Amniotic epithelial cell (primary cell): ENCODE measurements at places on chromosomes 12 and 14.
A peak's percentile ranks its signal among the peaks of the same experiment; 100 is the strongest.

DNA sequence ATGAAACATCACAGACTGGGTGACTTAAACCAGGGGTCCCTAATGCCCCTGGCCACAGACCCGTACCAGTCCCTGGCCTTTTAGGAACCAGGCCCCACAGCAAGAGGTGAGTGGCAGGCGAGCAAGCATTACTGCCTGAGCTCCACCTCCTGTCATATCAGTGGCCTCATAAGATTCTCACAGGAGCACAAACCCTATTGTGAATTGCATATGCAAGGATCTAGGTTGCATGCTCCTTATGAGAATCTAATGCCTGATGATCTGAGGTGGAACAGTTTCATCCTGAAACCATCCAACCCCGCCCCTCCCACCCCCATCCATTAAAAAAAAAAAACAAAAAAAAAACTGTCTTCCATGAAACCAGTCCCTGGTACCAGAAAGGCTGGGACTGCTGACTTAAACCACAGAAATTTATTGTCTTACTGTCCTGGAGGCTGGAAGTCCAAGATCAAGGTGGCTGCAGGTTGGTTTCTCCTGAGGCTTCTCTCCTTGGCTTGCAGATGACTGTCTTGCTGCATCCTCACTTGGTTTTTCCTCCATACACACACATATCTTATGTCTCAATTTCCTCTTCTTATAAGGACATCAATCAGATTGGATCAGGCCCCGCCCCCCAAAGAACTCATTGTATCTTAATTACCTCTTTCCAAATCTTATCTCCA, 235.9 kb downstream of the CHST11 start:
- DNase-seq = no peak

- DNase-seq = peak; percentile 61
These were observed 37.5 kb downstream of the SLC38A4 start for GRCh38 chr12:46788072-46788887.

DNA sequence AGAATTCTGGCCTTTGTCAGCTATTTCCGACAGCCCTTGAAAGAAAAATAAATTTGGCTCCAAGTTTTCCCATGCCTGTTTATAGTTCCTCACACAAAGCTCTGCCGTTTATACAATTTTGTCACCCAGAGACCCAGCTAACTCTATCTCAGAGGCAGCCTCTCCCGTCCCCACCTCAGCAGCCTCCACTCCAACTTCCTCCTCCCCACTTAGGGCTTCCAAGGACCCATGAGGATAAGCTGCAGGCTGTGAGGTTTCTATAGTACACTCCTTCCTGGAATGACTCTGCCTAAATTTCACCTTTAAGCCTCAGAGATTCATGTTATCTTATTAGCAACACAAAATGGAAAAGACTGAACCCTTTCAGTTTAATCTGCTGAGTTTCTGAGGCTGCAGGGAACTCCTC, 71.8 kb downstream of the TTC9 start:
- no peak for DNase-seq

GRCh38 chr14:81529391-81529790, 4.3 kb downstream of the SEL1L start:
- peak; percentile 35 for DNase-seq

GRCh38 chr12:5345534-5345933, 86.4 kb upstream of the NTF3 start:
- no peak for DNase-seq

GRCh38 chr12:120361506-120362208, 7.3 kb downstream of the MSI1 start:
- DNase-seq = peak; percentile 67

DNA sequence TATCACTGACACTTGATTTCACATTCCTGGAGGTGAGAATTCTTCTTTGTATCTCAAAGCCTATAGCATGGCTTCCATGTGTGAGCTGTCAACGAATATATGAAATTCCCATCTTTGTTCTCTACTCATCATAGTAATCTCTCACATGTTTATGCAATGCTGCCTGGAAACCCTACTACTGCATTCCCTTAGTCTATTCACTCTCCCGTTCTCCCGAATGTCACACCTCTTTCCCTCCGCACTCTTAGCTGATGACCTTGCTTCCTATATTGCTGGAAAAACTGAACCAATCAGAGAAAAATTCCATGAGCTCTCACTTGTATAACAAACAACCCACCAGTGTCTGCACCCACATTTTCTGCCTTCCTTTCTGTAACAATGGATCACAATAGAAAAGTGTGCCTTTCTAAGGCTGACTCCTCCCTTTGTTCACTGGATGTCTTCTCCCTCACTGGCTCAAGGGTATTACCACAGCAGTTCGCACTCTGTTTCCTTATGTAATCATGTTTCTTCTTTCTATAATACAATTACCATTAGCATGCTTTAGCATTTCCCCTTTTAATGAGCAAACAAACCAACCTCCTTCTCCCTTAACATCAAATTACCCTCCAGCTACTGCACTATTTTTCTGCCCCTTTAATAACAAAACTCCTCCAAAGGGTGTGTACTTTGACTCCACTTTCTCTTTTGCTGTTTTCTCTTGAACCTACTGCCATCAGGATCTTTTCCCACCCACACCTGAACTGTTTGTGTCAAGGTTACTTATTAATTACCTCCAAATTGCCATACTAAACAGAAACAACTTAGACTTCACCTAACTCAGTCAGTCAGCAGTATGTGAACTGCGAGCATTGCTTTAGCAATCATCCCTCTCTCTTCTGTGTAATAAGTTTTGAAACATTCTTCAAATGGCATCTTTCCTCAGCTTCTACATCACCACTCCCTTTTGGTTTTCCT, 63.9 kb upstream of the CCDC196 start:
- no peak for DNase-seq

DNA sequence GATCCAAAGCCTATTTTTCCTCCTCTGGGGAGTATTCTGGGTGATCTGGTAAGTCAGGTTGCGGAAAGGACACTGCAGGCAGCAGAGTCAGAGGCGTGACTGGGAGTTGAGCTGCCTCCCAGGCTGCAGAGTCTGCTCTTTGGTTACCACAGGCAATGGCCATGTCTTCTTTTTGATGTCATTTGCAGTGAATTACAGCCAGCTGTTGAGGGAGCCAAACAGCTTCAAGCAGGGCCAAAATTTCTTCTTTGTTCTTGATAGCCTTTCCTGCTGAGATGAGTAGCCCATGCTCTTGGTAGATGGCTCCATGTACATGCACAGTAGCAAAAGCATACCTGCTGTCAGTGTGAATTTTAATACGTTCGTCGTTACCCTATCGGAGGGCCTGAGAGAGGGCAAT, 116.6 kb upstream of the PZP start:
- DNase-seq = no peak

DNA sequence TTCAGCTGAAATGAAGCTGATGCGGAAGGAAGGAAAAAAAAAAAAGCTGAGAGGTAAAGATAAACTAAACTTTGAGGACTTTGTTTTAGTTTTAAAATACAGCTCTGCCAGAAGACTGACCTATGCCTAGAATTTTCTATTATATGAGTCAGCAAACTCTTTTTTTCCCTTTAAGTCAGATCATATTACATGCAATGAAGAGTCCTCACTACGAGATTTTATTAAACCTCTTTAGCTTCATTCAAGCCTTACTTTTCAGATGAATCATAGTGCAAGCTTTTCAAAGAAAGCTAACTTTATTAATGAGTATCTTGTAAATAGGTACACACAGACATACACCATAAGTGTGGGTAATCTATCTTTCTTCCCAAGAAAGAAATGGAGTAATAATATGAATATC, 57.8 kb upstream of the FSCB start:
- peak; percentile 5 for DNase-seq

DNA sequence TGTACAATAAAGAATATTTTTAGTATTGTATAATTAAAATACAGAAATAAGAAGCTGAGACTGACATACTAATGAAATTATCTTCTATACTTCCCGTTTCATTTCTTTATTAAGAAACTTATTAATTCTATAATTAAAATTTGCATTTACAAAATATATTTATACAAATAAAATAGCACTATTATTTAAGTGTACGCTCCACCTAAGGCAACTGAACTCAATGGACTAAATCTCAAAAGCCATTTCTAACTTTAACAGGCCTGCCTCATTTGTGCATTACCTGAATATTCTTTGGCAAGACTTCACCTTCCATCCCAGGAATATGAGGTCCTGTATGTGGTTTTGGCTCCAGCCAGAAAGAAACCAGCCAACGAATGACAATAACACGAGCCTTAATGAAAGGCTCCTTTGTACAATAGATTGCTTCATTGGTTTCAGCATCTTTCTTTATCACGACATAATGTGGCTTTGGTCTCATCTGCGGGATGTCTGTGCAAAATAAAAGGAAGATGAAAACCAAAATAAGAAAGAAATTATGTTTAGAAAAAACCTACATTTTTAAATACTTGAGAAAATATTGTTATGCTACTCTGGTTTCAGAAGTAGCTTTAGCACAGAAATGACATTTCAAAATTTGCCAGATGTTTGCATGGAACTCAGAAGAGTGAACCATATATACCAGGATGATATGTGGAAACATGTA, 58.7 kb downstream of the RALGAPA1 start:
- no peak for DNase-seq

DNA sequence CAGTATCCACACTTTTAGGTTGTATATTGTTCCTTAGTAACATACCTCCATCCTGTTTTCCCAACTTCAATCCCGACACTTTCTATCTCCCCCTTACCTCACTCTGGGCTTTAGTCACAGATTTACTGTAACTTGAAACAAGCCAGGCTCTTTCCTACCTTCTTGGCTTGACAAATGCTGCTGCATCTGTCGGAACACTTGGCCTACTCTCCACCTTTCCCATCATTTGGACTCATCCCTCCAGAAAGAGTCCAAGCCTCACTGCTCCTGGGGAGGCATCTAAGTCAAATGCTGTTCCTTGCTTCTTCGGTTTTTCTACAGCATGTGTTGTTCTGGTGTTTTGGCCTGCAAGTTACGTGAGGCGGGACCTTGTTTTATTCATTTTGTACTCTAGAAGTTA, 142.4 kb downstream of the DACT1 start:
- DNase-seq = no peak

DNA sequence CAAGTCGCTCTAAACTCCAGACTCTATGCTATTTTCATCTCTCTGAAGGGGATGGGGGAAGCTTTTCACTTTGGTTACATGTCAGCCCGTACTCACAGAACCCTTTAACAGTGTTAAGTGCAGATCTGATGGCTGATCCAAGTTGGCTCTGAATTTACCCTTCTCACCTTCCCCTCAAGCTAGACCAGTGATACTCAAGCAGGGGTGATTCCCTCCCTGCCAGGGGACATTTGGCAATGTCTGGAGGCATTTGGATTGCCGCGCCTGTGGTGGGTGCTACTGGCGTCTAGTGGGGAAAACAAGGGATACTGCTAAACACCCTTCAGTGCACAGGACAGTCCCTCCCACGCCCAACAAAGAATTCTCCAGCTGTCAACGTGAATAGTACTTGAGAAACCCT, 6.0 kb upstream of the TEX52 start:
- no peak for DNase-seq

DNA sequence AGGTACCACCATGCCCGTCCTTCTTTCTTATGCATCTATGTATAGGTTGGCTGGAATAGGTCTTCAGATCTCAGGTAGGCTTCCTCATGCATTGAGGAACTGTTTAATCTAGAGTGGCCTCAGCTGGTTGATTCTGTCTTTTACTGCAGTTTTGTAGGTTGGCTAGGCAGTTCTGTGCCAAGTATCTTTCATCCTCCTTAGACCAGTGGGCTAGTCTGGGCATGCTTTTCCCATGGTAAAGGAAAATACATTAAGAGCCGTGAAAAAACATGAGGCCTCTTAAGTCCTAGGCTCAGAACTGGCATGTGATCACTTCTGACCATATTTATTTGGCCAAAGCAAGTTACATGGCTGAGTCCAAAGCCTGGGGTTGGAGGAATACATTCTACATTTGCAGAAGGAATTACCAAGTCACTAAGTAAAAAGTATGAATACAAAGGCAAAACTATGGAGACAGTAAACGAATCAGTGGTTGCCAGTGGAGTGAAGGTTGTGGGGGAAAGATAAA, 137.3 kb downstream of the WIF1 start:
- no peak for DNase-seq
